Activated T-helper 9 cell treated with anti-CD3 and anti-CD28 coated beads, Interleukin-2, amount 50 U/mL, for 16 hours (primary cell): ENCODE measurements at places on chromosomes 7 and 10.

DNA sequence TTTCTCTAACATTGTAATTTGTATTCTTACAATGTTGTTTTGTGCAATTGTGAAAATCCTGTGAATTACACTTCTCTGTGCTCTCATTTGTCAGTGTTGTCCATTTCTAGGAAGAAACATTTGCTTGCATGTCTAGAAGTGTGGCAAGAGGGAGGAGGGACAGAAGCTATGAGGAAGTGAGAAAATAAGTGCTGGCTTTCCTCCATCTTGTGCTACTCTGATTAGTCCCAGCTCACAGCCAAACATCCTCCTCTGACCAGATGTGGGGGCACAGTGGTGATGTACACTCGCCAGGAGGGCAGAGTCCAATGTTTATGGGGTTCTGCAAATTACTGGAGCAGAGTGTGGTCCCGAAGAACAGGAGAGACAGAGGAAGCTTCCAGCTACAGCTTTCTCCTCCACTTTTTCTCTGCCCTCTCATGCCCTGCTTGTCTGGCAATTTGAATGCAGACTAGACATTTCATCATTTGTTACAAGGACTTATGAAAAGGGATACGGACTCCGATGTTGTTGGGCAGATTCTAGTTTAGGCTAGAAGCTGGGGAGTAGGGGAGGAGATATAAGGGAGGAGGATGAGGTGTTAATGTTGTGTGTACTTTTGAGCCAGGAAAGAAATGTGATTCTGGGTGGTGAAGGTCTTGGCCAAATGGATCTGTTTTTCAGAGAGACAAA, 131.0 kb upstream of the C1GALT1 start:
- DNase-seq, result no peak

- no peak for DNase-seq
Observed at GRCh38 chr10:118321724-118322575, 20.2 kb downstream of the FAM204A start.

DNA sequence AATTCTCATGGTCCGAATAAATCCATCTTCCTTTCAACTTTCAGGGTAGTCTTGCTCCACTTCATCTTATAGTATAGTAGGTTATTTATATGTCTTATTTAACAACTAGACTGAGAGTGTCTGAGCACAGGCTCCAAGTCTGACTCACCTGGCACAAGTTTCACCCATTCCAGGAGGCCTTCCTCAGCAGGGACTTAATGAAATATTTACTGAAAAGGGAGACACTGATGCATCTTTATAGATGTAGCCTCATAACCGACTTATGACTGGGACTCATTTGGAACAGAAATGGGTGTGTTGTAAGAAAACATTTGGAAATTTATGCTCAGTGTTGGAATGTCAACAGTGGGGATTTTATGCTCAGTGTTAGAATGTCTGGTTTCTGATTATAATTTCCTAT, 59.9 kb downstream of the CH25H start:
- DNase-seq, result no peak

DNA sequence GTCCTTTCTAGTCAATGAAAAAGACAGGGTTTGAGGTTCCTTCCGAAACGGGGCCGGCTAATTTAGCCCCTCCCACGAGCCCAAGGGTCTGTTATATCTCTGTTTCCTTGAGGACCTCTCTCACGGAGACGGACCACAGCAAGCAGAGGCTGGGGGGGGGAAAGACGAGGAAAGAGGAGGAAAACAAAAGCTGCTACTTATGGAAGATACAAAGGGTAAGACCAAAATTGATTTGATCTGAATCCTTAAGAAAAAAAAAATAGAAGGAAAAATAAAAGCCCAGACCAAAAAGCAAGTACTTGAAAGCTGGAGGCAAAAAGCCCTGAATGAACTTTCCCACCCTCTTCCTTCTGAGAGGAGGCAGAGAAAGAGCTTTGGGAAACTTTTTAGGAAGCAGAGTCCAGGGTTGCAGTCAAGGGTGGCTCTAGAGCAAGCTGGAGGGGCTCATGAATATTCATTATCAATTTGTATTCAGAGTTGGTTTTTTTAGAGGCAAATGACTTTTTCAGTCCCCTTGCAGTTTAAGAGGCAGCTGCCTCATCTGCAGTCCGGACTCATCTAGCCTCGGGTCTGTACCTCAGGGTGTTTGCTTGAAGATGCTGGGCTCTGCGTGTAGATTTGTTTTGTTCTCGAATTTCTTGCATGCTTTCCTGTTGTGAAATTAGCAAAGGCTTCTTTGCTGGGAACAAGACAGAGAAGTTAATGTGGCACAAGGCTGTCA, at the start of gene ENTPD1:
Gene ENTPD1 (plus strand): TSS at position 123 of the 721 bp plus-strand sequence. CDS start 77 bp downstream, at position 200.
- no peak for DNase-seq

DNA sequence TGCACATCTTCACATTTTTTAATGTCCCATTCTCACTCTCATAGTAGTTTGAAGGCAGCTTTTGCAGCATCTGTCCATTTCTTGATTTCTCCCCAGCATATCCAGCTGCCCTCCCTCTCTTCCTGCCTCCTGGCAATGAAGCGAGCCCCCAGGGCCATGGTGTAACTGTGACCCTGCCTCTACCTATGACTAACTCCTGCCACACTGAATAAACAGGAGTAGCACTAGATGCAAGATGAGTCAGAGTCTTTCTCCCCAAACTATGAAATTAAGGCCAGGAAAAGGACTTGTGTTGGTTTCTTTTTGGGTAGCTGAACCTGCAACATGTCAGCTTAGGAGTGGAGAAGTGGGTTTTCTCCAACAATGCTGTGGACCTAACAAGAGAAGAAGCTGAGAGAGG, 329.0 kb downstream of the RNLS start:
- DNase-seq, result no peak
